ENCODE measurements at places on chromosomes 1 and 21. TPM values are rescaled to one million over a fixed set of nuclear protein-coding genes. Genes with fewer than 3 reads are reported as not detected.

DNA sequence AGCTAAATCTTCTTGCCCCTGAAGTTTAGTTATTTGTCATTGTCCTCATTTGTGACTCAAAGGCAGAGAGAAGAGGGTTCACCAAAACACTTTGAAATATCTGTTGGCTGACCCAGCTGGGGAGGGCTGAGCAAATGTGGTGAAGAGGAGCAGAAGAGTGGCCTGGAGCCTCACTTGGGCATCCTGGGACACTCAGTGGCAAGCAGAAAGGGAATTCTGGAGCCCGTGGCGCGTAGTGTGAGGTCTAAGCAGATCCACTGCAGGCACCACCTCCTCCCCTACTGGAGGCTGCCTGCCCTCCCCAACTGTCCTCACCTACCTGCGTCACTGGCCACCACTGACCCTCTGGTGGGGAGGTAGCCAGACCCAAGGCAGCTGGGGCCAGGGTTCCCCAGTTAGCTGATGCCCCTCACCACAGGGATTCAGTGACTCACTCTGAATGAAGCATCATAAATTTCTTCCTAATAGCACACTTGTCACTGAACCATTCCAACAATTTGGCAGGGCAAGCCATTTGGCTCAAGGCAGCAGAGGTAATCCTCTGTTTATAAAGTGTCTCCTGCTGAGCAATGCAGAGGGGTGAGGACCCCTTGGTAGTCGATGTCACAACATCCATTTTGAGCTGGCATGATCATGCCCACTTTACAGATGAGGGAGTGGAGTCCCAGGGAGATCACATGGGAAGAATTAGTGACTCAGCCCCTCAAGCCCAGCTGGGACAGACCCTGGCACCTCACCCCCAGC lies 80.3 kb downstream of the NENF start:
- no peak for DNase-seq
- peak overlapping the region; percentile 68 for H3K27ac ChIP-seq
- H3K4me1 ChIP-seq = peaks cover 4% of the 10 kb centered on the region
- no peaks in the 10 kb centered on the region for H3K36me3 ChIP-seq

GRCh38 chr1:22317231-22317919 lies 134.3 kb upstream of the ZBTB40 start:
- no peak overlapping the region for H3K27ac ChIP-seq
- H3K27me3 ChIP-seq = peaks cover 53% of the 10 kb centered on the region
- no peak overlapping the region for H3K4me3 ChIP-seq
- H3K4me1 ChIP-seq = no peaks in the 10 kb centered on the region

SH2D2A gene
- not detected for total RNA-seq

NES gene
- 33.9 TPM for total RNA-seq

DNA sequence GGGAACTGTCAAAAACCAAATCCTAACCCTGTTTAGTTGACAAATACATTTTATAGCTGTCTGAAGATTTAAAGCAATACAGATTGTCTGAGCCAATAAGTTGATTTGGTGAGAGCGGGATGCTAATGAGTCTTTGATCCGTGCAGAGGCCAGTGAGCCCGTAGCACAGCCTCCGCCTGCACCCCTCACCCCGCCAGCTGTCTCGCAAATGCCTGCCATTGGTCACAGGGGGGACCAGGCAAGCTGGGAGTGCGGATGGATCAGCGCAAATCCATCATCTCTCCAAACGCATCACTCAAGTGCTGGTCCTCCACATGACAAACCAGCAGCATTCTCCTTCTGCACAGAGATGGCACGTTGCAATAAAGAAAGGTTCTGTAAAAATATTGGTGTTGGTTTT lies 51.0 kb downstream of the ZBTB18 start:
- no peak overlapping the region for H3K27ac ChIP-seq
- peaks cover 27% of the 10 kb centered on the region for H3K27me3 ChIP-seq
- H3K4me3 ChIP-seq = no peak overlapping the region
- peaks cover 14% of the 10 kb centered on the region for H3K4me1 ChIP-seq
- H3K36me3 ChIP-seq = no peaks in the 10 kb centered on the region

- DNase-seq = no peak
- peaks cover 1% of the 10 kb centered on the region for H3K4me1 ChIP-seq
- no peak overlapping the region for H3K4me3 ChIP-seq
These were observed 40.6 kb downstream of the SELL start for GRCh38 chr1:169670836-169671235.

MCOLN3 gene
- total RNA-seq = 23.7 TPM

GRCh38 chr1:108017698-108018097 lies 52.7 kb upstream of the VAV3 start:
- no peaks in the 10 kb centered on the region for H3K36me3 ChIP-seq
- H3K27ac ChIP-seq = no peak overlapping the region
- no peak for DNase-seq

SLC30A2 gene
- total RNA-seq = 0.13 TPM

DNA sequence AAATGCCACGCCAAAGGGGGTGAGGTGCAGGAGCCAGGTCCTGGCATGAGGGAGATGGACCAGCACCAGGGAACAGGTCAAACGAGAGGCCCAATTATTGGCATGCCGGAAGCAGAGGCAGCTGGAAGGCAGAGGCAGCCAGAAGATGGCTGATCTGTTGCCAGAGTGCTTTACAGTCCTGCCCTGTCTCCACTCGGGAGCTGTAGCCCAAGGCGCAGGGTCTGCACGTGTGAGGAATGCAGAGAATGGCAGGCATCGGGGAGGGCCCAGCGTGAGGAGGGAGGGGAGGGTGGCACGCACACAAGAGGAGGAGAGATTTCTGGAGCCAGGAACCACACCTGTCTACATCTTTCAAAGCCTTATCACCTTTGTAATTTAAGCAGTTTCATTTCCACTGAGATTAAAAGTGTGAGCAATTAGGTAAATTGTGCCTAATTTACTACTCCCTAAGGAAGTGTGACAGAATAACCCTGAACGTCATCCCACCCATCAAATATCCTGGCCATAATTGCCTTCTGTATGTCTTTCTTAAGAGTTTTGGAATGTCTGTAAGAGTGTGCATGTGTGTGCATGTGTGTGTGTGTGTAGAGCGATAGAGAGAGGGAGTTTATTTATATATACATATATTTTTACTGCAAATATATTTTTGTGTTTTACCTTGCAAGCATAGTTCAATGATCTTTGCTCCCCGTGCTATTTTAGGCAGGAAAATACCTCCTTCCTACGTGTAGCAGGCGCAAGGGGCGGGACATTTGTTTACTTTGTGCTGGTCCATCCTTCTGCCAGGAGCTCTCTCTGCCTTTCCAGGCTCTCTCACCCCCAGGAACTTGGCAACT lies 125.5 kb upstream of the SERBP1 start:
- H3K27me3 ChIP-seq = no peaks in the 10 kb centered on the region
- no peak overlapping the region for H3K27ac ChIP-seq
- H3K4me1 ChIP-seq = peaks cover 6% of the 10 kb centered on the region
- no peak overlapping the region for H3K4me3 ChIP-seq

ILDR2 gene
- 1.7 TPM for total RNA-seq

DNA sequence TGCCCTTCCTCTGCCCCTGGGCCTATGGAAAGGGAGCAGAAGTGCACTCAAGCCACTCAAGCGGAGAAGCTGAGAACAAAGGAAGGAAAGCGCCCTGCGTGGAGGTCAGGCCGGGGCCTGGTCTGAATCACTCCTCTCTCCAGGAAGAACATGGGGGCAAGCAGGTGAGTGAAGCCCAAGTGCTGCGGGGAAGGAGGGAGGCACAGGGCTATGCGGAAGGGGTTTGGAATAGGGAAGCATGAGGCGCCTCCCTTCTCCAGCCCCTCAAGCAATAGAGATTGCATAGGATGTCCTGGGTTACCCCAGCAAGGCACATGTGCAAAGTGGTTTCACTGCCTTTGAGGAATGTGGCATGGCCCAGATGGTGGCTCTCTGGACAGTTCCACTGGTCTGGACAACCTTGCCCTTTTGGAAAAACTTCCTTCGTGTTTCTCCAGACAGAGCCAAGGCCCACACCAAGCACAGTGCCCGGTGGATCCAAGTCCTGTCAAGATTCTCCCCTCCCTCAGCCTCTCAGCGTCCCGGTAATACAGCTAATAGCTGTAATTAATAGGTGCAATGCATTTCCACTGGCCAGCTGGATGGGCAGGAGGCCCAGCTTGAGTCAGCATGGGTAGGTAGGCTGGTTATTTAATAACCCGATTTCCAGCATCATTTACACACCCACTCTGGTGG lies 13.7 kb downstream of the BLACAT1 start:
- no peak for DNase-seq
- H3K36me3 ChIP-seq = peaks cover 3% of the 10 kb centered on the region
- H3K27me3 ChIP-seq = peaks cover 4% of the 10 kb centered on the region
- peak overlapping the region; percentile 79 for H3K27ac ChIP-seq
- no peak overlapping the region for H3K4me3 ChIP-seq

KRTAP10-2 gene
- total RNA-seq = not detected

All from progenitor cell of endocrine pancreas (in vitro differentiated cells).